BJ (cell line): ENCODE measurements at places on chromosomes 3 and 15. TPM values are rescaled to one million over a fixed set of nuclear protein-coding genes. Genes with fewer than 3 reads are reported as not detected.

VIPR1 gene
- polyA plus RNA-seq = not detected in 2 replicates

LDHAL6B gene
- not detected in 2 replicates for polyA plus RNA-seq

METTL6 gene
- polyA plus RNA-seq = 14.4 and 22.1 TPM in 2 replicates

GPR171 gene
- polyA plus RNA-seq = not detected in 2 replicates

COLQ gene
- polyA plus RNA-seq = 1.0 and 1.6 TPM in 2 replicates

CHST13 gene
- not detected in 2 replicates for polyA plus RNA-seq

ADGRG7 gene
- not detected in 2 replicates for polyA plus RNA-seq

MORC1 gene
- not detected in 2 replicates for polyA plus RNA-seq

TLR9 gene
- 0.07 TPM in 1 of 2 replicates, not detected in the other for polyA plus RNA-seq

ANKRD34C gene
- polyA plus RNA-seq = not detected in 2 replicates

CNTN4 gene
- not detected in 2 replicates for polyA plus RNA-seq

SPINT1 gene
- polyA plus RNA-seq = 0.22 and 1.1 TPM in 2 replicates

SERINC4 gene
- 0.04 TPM in 1 of 2 replicates, not detected in the other for polyA plus RNA-seq

GPR176 gene
- polyA plus RNA-seq = 241 and 319 TPM in 2 replicates

CLASP2 gene
- 20.5 and 35.8 TPM in 2 replicates for polyA plus RNA-seq

CLDN11 gene
- 5.6 and 6.5 TPM in 2 replicates for polyA plus RNA-seq

PRTG gene
- 0.94 and 1.1 TPM in 2 replicates for polyA plus RNA-seq

RTP4 gene
- polyA plus RNA-seq = 0.12 and 0.16 TPM in 2 replicates

BTD gene
- polyA plus RNA-seq = 24.8 and 26.6 TPM in 2 replicates

LRRC31 gene
- not detected in 2 replicates for polyA plus RNA-seq

PLSCR2 gene
- not detected in 2 replicates for polyA plus RNA-seq

HYKK gene
- 3.2 and 4.6 TPM in 2 replicates for polyA plus RNA-seq

RARB gene
- 7.8 and 10.1 TPM in 2 replicates for polyA plus RNA-seq

TGM5 gene
- polyA plus RNA-seq = not detected in 2 replicates

IRAK2 gene
- polyA plus RNA-seq = 2.0 and 2.5 TPM in 2 replicates

KBTBD13 gene
- not detected in 2 replicates for polyA plus RNA-seq

TRH gene
- not detected in 2 replicates for polyA plus RNA-seq

SNTN gene
- not detected in 2 replicates for polyA plus RNA-seq

RAD51 gene
- 8.9 TPM in 2 replicates for polyA plus RNA-seq

EIF4E3 gene
- polyA plus RNA-seq = 1.1 and 2.8 TPM in 2 replicates

AGBL1 gene
- polyA plus RNA-seq = not detected in 2 replicates

GP9 gene
- polyA plus RNA-seq = not detected in 2 replicates

TRIM42 gene
- not detected in 2 replicates for polyA plus RNA-seq

PLSCR5 gene
- not detected in 2 replicates for polyA plus RNA-seq

SCAANT1 gene
- not detected in 2 replicates for polyA plus RNA-seq

MYH15 gene
- 0.02 TPM in 2 replicates for polyA plus RNA-seq

GOLGA8S gene
- 0.01 and 0.04 TPM in 2 replicates for polyA plus RNA-seq

NECTIN3 gene
- polyA plus RNA-seq = 24.7 and 47.6 TPM in 2 replicates

ZMYND10 gene
- polyA plus RNA-seq = 0.65 and 1.3 TPM in 2 replicates

EPHB1 gene
- 0.36 and 0.50 TPM in 2 replicates for polyA plus RNA-seq

CELSR3 gene
- polyA plus RNA-seq = 0.55 and 0.88 TPM in 2 replicates

DLL4 gene
- polyA plus RNA-seq = 0.32 and 0.47 TPM in 2 replicates

RNU5B-1 gene
- not detected in 2 replicates for polyA plus RNA-seq

ACSBG1 gene
- 0.01 and 0.02 TPM in 2 replicates for polyA plus RNA-seq

KCNAB1 gene
- not detected in 2 replicates for polyA plus RNA-seq

ZNF660 gene
- 0.27 and 0.72 TPM in 2 replicates for polyA plus RNA-seq

TMEM108 gene
- polyA plus RNA-seq = 0.06 TPM in 1 of 2 replicates, not detected in the other

MAPKAPK3 gene
- polyA plus RNA-seq = 34.9 and 53.5 TPM in 2 replicates

SLC12A1 gene
- not detected in 2 replicates for polyA plus RNA-seq

A4GNT gene
- polyA plus RNA-seq = not detected in 2 replicates

LMOD3 gene
- polyA plus RNA-seq = not detected in 2 replicates

CLRN1 gene
- not detected in 2 replicates for polyA plus RNA-seq

USP8 gene
- polyA plus RNA-seq = 35.2 and 53.3 TPM in 2 replicates
